DMS79 (cell line): ENCODE measurements at places on chromosomes 3 and 15.

DNA sequence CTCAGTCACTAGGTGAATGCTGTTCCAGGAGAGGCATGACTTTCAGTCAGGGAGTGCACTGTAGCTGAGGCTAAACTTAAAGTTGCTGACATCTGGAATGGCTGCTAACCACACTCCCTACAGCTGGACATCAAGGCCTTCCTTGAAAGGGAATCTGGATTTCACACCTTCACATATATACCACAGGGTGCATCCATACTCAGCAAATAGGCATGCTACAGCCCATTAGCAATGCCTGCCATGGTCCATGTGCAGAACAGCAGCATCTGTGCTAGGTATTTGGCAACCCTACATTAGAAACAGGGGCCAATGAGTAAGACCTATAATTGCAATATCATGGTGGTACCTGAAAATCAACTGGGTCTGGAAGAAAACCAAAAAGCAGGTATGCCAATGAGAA is 74.8 kb downstream of the SNTN start:
- DNase-seq, result no peak

- no peak for DNase-seq
These were observed 66.0 kb downstream of the PDZRN3 start for GRCh38 chr3:73558727-73559075.

GRCh38 chr3:128590948-128591347 is 59.7 kb downstream of the RPN1 start:
- DNase-seq, result no peak

DNA sequence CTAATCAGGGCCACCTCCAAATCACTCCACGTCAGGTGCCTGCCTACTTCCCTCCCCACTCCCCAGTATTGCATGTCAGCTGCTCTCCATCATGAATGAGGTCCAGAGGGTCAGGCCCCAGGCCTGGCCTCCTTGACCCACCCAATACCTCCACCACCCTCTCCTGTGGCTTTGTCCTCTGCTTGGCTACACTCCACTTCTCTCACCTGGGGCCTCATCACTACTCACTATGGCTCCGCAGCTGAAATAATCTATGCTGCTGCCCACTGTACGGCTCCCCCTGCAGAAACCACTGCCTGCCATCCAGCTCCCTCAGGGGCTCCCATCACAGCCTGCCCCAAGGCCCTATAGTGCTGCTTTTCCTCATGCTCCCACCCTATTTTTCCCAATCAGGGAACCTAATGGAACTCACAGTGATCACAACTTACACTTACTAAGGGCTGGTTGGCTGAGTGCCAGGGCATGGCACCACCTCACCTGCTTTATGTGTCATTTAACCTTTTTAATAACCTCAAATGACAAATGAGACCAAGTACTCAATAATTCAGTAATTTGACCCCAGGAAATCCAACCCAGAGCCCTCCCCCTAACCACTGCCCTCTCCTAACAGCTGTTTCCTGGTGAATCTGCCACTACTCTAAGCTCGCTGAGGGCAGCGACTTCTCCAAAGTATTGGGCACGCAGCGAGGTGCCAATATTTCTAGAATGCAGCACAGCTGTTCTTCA is 2.3 kb downstream of the GORASP1 start:
- DNase-seq, result no peak

GRCh38 chr3:190517687-190518086 is 3.8 kb downstream of the IL1RAP start:
- DNase-seq, result no peak
